ENCODE measurements at places on chromosomes 3 and 15.

DNA sequence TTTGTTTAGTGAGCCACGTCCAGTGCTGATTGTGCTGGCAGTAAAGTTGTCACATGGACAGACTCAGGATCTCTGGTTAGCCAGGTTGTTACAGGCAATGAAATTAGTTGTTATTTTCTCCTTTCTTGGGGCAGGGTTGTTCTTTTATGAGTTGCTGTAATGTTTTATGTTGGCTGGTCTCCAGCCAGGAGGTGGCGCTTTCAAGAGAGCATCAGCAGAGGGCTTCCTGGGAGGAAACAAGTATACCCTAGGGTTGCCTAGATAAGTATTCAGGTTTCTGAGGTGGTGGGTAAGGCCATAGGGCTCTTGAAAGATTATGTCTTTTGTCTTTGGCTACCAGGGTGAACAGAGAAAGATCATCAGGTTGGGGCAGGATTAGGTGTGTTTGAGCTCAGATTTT lies 14.5 kb upstream of the CFAP20DC start:
- DNase-seq = no peak

- no peak for DNase-seq
Observed at GRCh38 chr15:55827204-55827603, 84.3 kb upstream of the PRTG start.

DNA sequence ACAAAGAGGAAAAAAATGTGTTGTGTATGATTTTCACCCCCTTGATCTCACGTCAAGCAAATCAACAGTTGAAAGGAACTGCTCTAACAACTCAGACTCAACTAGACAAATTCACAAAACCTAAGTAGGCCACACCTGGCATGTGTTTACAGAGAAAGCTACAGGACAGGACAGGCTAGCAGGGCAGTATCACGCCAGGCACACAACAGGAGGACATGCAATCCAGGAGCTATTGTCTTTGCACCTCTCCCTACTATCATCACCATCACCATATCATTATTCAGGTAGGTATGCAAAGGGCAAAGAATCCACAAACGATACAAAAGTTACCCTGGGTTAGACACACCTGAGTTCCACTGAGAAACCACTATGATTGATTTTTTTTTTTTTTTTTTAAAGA lies 86.4 kb downstream of the TBL1XR1 start:
- DNase-seq = no peak

- DNase-seq = no peak
Observed at GRCh38 chr15:34213690-34214089, 3.8 kb upstream of the KATNBL1 start.

- DNase-seq = no peak
Observed at GRCh38 chr3:193963808-193964516, 172.0 kb upstream of the HES1 start.

DNA sequence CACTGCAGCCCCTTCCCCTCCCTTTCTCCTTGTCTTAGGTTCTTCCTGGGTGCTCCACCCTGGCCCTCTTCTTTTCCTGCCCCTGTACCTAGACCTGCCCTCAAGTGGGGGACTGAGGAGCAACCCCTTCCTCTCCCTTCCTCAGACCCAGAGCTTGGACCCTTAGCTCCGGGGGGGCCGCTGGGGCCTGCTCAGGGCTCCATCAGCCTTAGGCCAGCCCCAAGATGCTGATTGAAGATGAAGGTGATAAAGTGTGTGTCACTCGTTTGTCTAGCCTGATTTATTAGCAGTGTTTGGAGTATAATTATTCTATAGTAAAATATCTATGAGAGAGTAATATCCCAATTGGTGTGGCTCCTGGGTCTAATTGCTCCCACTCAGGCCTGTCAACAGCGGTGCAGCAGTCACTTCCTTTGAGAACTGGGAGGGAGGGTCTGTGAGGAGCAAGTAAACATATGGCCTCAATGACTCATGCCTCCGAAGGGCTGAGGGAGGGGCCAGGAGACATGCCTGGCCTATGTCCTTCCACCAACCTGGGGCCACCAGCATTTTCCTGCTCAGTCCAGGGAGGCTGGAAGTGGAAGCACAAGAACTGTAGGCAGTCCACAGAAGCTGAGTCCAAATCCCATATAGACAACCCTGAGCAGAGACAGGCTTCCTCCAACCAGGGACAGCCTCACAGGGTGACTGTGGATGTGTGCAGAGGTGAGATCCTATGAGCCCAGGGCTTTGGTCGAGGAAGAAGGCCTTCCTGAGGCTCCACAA lies 123.2 kb downstream of the DNAJB8 start:
- DNase-seq = peak; percentile 75

DNA sequence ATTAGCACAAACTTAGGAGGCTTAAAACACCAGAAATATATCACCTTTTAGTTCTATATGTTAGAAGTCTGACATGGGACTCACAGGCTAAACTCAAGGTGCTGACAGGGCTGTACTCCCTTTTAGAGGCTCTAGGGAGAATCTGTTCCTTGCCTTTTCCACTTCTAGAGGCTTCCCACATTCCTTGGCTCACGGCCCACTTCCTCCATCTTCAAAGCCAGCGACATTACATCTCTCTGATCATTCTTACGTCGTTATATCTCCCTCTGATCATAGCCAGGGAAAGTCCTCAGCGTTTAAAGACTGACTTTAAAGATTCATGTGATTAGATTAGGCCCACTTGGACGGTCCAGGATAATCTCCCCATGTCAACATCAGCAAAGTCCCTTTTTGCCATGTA lies 166.3 kb downstream of the GREM1 start:
- no peak for DNase-seq

GRCh38 chr3:54343495-54343894 lies 221.1 kb downstream of the CACNA2D3 start:
- DNase-seq = no peak

DNA sequence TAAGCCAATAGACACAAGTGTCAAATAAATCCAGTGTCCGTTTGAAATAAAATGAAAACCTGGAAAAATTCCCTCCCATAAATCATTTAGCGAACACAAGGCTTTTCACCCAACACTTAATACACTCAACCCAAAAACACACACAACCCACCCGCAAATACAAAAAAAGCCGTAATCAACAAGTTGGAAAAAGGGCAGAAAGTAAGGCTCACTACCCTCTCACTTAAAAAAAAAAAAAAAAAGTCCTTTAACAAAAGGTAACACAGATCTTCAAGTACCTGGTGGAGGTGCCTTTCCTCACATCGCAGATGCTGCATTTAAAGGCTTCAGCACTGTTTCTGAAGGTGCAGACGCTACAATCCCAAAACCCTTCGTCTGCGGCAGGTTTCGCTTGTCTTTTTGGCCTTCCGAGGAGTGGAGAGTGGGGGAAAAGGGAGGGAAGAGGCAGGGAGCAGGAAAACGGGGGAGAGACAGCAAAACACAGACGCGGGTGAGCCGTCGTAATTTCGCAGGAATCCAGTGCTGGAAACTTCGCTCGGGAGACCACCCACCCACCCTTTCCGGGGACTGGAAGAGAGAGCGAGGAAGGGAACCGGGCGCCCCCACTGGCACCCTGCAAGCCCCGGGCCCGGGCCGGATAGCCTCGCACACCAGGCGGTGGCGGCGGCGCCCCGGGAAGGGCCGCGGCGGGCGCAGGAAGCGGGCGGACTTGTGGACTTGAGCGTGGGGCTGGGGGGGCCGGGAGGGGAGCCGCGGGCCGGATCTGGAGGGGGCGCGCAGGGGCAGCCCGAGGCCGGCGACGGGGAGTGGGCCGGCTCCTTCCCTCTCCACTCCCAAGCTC lies 401.8 kb downstream of the SHQ1 start:
- no peak for DNase-seq
